ENCODE measurements at places on chromosomes 4 and X. TPM values are rescaled to one million over a fixed set of nuclear protein-coding genes. Genes with fewer than 3 reads are reported as not detected.

- no peak for DNase-seq
These were observed 203.8 kb downstream of the AASDH start for GRCh38 chr4:56183344-56183959.

- DNase-seq, result no peak
These were observed 1.1 kb downstream of the NKX3-2 start for GRCh38 chr4:13543032-13543838.

The CXCL8 gene
- 0.31 TPM for polyA plus RNA-seq

- no peak for DNase-seq
These were observed 66.3 kb downstream of the NBDY start for GRCh38 chrX:56795309-56795868.

DNA sequence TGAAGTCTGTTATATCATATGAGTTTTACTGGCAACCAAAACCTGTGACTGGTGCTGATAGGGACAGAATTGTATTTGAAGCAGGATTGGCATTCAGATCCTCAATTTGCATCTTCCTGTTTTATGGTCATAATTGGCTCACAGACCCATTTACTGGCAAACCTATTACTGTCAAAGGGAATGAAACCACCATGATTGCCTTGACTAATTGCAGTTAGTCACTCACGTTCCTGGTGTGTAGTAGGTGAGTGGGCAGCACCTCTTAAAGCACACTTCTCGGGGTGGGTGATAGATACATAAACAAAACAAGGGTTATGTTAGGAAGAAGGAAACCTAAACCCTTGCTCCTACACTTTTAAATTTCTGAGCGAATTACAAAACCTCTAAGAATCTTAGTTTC lies 81.0 kb downstream of the PPEF2 start:
- no peak for DNase-seq

- DNase-seq, result no peak
These were observed 39.5 kb upstream of the MAP3K15 start for GRCh38 chrX:19554786-19555185.
